ENCODE measurements at places on chromosomes 16 and 17.

DNA sequence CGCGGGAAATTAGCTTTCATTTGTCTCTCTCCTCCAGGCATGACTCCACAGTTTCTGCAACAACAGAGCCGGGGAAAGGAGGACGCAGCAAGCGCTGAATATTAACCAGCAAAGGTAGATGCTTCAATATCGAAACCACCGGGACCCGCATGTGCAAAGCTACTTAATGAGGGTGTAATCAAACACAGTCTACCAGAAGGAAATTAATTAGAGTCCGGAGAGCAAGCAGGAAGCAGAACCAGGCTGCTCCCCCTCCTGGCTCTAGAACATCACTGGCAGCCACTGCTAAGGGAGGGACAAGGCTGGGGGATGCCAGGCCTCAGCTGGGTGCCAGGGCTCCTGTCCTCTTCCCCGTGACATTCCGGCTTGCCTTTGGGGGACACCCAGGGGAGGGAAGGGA lies 21.7 kb downstream of the LRRC75A start:
- DNase-seq: no peak

DNA sequence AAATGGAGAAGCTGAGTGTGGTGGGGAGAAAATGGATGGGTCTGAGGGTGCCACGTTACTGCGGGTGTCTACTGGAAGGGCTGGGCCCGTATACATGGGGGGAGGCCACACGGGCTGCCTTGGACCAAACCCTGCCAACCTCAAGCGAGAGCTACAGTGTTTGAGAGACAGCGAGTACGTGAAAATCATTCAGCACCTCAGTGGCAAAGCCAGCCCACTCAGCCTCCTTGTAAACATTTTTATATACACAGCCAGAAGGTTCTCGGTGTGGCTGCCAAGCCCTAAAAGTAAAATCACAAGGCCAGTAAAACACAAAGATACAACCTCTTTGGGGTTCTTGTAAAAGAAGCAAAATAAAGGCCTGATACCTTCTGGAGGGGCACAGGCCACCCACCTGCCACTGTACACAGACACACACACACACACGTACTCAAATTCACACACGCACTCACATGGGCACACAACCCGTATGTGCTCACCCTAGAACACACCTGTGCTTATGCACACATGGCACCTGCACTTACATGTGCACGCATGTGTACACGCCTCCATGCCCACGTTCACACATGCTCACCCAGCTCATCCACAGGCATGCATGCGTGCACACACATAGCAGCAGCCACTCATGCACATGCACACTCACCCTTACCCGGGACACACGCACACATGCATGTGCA lies 102.8 kb downstream of the GSG1L start:
- DNase-seq: no peak

DNA sequence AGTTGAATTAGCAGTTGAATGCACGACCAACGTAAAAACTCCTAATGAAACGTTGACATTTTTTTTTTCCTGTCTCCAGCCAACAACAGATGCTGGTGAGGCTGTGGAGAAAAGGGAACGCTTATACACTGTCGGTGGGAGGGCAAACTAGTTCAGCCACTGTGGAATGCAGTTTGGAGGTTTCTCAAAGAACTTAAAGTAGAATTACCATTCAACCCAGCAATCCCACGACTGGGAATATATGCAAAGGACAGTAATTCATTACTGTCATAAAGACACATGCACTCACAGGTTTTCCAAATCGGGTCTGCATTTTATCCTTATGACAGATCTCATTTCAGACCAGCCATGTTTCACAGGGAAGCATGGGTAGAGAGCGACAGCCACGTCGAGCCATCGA lies 3.5 kb upstream of the WFDC1 start:
- DNase-seq: no peak

DNA sequence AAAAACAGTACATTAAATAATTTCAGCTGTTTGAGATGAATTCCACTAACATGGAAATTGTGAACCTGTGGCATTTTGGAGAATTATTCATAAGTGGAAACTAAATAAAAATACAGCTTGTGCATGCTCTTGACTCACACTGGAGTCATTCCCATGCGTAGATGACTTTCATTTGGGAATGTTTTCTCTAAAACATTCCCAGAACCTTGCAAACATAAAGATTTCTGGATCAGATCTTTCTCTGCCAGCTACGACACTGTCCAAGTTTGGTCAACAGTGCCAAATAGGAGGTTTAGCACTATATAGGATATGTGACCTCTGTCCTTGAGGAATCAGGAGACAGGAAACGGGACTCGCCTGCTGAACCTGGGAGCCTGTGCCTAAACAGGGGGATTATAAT lies 400.9 kb downstream of the SLC39A11 start:
- DNase-seq: no peak

DNA sequence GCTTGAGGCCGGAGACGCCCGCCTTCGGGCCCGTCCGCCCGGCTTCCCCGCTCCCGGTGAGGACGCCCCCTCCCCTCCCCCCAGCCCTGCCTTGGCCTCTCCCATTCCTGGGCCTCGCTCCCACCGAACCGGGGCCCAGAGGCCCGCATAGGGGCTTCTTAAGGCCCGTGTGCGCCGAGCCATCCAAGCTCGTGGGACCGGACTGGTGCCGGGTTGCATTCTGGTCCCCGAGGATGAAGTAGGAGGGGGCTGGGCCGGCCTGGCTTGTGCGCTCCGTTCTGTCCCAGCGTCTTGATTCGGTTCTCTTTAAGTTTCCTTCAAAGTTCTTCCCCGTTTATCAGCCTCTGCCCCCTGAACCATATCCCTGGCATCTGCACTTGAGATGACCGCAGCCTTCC lies 488 bp downstream of the SENP3 start:
- no peak for DNase-seq

GRCh38 chr17:53039981-53040380 lies 782.7 kb upstream of the KIF2B start:
- no peak for DNase-seq

DNA sequence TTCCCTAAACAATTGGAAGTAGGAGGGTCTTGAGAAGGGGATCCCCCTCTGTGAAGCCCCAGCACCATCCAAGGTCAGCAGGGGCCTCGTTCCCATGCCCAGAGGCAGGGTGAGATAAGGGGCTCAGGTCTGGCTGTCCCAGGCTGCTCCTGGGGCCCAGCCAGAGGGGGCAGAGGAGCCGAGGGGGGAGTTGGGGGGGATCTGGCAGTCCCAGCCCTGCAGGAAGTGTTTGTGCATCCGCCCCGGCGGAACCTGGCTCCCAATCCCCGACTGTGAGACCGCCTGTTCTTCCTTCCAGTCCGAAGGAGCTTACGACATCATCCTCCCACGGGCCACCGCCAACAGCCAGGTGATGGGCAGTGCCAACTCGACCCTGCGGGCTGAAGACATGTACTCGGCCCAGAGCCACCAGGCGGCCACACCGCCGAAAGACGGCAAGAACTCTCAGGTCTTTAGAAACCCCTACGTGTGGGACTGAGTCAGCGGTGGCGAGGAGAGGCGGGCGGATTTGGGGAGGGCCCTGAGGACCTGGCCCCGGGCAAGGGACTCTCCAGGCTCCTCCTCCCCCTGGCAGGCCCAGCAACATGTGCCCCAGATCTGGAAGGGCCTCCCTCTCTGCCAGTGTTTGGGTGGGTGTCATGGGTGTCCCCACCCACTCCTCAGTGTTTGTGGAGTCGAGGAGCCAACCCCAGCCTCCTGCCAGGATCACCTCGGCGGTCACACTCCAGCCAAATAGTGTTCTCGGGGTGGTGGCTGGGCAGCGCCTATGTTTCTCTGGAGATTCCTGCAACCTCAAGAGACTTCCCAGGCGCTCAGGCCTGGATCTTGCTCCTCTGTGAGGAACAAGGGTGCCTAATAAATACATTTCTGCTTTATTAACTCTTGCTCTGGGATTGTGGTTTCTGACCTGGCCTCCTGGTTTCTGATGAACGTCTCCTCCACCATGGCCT lies 14.9 kb downstream of the GPRC5C start:
- DNase-seq: no peak

GRCh38 chr16:57648125-57648524 lies 19.7 kb downstream of the ADGRG1 start:
- no peak for DNase-seq

GRCh38 chr16:11024333-11025053 lies 80.1 kb downstream of the CLEC16A start:
- no peak for DNase-seq

GRCh38 chr16:73031155-73031866 lies 16.6 kb downstream of the ZFHX3 start:
- no peak for DNase-seq

- no peak for DNase-seq
Measured at GRCh38 chr17:30720013-30720471, 104.5 kb downstream of the CRLF3 start.

DNA sequence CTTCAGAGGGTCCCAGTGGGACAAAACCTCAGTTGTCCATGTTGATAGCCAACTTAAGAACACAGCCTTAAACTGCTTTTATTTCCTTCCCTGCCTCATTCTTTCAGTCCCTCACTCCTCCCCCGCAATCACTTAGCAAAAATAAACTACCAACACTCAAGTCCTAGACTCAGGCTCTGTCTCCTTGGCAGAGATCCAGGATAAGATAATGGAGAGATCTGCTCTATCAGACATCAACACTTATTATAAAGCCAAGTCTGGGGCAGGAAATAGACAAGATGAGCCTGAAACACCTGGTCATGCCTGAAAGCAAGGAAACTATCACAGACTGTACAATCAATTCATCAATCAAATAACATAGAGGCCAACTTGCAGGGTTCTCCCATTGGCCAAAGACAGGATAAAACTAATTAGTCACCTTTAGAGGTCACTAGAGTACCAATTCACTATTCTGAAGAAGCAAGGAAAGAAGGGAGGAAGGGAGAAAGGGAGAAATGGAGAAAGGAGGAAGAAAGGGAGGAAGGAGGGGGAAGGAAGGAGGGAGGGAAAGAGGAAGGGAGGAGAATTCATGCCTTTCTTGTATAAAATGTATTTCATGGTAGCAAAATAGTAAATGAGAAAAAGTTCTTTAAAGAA lies 15.7 kb downstream of the HYDIN start:
- DNase-seq: no peak

DNA sequence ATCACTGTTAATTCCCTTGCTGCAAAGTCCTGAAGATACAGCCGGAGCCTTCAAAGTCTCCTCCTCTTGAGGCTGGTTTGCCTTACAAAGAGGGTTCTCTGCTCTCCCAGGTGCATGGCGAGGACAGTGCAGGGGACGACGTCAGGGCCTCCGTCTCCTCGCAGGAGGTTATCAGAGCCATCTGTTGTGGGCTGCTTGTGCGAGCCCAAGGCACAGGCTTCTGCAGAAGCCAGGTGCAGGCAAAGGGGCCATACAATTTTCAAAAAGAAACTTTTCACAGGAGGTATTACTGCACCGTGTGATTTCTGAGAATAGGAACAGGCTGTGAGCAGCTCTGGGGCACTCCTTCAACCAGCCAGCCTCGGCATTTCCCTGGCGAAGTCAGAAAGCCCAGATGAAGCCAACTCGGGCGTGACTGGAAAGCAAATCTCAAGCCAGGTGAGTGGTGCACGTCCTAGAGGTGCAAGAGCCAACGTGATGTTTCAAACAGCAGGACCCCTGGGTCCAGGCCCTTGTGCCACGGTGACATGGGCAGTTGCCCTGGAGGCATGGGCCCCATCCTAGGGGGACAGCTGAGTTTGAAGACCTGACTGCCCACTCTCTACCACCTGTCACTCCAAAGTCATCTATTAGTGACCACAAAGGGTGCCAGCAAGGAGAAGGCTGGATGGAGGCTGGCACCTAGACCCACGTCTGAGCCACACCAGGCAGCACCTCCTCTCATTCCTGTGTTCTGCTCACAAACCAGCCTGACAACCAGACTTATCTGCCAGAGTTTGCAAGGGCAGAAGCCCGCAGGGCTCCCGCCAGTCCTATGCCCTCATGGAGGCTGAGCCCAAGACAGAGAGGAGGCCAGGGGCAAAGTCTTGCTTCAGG lies 68.6 kb downstream of the SMPD3 start:
- no peak for DNase-seq

GRCh38 chr17:68718465-68718864 lies 117.3 kb upstream of the FAM20A start:
- DNase-seq: no peak

DNA sequence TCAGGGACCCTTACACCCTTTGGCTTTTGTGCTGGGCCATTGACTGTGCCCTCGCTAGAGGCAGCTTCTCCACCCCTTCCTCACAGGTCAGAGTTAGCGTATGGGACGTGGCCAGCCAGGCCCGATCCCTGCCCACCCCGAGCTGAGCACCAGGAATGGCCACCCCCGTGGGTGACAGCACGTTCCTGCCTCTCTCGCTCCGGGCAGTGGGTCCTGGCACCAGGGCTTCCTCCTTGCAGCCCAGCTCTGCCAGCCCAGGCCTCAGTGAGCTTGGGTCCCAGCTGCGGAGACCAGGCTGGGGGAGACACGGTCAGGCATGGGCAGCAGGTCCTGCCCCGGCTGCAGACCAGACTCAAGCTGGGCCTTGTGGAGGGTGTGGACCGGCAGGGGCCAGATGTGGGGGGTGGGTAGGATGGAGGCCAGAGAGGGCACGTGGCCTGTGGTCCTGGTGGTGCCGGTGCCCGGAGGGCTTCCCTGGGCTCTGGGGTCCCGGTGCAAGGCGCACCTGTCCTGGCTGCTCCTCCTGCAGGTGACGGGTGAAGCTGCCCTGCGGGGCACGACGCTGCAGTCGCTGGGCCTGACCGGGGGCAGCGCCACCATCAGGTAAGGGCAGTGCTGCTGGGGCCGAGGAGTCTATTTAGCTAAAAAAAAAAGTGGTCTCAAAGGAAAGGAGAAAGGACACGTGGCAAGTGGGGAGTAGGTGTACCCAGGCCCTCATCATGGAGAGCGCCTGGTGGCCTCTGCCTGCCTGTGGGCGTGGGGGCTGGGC lies 18.2 kb downstream of the ASPSCR1 start:
- DNase-seq: no peak

DNA sequence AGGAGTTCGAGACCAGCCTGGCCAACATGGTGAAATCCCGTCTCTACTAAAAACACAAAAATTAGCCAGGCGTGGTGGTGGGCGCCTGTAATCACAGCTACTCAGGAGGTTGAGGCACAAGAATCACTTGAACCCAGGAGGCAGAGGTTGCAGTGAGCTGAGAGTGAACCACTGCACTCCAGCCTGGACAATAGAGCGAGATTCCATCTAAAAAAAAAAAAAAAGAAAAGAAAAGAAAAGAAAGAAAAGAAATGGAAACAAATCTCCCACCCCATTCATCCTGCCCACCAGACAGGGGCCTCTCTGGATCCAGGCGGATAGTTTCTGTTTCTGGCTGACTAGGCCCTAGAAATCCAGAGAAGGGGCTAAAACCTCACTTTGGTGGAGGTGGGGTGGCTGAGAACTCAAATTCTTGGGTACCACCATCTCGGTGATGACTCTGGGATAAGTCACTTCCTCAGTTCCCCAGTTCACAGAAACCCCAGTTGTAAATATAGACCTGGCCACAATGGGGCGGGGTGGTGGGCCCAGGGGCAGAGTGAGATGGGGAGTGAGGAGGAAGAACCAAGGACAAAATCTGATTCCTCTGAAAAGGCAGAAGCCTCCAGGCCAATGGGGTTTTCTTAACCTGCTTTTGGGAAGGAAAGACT lies 22.2 kb downstream of the SOCS1 start:
- no peak for DNase-seq

- no peak for DNase-seq
Measured at GRCh38 chr17:11999696-12000095, 2.4 kb upstream of the ZNF18 start.

GRCh38 chr16:84459941-84460405 lies 44.5 kb downstream of the MEAK7 start:
- no peak for DNase-seq
